ENCODE measurements at places on chromosomes 11 and 22.

DNA sequence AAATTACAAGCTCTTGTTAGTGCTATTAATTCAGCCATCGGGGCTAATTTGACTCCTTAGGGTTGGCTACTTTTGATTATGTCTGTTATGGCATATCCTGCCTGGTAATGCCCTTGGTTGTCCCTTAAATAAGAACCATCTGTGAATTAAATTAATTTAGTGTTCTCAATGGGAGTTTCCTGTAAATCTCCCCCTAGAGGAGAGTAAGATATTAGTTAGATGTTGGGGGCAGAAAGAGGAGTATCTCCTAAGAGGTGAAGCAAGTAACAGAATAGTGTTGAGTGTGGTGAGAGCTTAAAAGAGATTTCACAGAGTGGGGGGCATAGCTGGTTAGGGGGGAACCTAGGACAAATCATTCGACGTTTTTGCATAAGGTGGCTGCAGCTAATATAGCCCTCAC lies 1126.9 kb downstream of the JRKL start:
- no peak for DNase-seq

DNA sequence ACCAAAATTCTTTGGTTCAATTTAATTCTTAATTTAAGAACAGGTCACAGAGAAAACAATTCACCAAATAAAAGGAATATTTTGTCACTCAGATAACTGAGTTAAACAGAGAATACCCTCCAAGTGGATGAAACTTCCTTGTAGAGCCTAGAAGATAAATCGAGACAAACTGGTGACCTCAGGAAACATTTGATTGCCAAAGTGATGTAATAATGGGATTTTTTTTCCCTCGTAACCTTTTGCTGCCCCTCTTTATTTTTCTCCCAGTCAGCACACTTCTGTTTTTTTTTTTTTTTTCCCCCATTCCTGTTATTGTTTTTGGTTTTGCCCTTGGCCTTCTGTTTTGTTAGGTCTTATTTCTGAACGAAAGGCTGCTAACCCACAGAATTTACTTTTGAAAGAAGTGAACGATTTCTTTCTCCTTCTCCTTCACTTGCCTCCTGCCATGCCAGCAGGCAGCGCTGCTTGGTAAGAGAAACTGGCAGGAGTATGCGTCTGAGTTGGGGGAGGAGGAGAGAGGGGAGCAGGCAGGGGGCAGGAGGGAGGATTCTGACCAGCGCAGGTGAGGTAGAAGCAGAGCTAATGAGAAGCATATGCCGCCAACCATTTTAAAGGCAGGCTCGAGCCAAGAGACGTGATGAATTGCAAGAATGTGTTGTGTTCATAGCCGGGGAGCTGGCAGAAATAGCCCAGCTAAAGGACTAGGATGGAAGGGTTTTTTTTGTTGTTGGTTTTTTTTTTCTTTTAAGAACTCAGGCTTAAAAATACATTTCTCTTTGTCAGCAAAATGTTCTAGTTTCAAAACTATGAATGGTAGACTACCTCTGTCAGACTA lies 121.9 kb upstream of the MTMR2 start:
- no peak for DNase-seq

GRCh38 chr11:118277312-118277711 lies 13.2 kb upstream of the MPZL2 start:
- no peak for DNase-seq

DNA sequence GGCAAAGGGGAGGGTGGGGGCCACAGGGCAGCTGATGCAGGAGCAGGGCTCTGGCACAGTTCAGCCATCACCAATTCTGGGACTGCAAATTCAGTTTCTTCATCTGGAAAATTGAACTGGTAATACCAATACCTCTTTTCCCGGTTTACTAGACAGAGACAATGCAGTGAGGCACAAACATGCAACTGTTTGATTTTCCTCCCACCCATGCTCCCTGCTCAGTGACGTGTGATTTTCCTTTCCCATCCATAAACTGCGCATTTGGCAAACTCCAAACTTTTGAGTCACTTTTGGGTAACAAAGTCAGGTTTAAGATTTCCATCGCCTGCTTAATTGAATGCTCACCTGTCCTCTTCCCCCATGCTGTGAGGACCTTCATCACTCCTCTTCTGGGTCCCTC lies 23.2 kb downstream of the P2RY2 start:
- DNase-seq: no peak

DNA sequence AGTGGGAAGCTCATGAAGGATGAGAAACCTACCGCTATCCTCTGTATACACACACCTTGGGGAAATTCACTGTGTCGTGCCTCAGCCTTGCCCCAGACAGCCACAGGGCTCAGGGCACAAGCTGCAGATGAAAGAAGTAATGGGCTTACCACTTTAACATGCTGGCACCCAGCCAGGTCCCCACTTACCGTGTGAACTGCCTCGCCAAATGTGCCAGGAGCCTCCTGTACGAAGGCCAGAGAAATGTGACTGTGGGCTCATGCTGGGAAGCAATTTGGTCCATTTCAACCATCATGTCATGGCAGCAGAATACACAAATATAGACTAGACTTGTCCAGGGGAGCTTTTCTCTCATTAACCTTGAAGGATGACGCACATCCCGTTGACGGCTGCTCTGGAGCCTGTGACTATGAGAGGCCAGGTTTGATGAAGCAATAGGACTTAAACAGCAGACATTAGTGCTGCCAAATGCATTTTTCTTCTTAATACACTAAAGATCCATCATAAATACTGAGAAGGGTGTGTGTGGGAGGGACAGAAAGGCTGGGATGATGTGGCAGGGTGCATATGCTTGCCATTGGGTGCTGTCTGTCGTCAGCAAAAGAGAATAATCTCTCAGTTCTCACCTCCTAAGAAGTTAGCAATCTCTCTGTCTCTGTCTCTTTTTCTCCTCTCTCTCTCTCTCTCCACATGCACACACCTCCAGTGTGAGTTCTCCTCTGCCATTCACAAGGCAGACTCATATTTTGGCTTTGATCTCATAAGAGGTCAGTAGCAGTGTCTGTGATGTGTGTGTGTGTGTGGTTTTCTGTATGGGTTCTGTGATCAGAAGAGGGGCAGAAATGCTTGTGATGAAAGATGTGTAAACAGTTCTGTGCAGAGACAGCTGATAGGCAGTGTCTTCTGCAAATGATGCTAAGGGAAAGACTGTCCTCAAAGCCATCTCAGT lies 142.4 kb downstream of the KIRREL3 start:
- DNase-seq: no peak

DNA sequence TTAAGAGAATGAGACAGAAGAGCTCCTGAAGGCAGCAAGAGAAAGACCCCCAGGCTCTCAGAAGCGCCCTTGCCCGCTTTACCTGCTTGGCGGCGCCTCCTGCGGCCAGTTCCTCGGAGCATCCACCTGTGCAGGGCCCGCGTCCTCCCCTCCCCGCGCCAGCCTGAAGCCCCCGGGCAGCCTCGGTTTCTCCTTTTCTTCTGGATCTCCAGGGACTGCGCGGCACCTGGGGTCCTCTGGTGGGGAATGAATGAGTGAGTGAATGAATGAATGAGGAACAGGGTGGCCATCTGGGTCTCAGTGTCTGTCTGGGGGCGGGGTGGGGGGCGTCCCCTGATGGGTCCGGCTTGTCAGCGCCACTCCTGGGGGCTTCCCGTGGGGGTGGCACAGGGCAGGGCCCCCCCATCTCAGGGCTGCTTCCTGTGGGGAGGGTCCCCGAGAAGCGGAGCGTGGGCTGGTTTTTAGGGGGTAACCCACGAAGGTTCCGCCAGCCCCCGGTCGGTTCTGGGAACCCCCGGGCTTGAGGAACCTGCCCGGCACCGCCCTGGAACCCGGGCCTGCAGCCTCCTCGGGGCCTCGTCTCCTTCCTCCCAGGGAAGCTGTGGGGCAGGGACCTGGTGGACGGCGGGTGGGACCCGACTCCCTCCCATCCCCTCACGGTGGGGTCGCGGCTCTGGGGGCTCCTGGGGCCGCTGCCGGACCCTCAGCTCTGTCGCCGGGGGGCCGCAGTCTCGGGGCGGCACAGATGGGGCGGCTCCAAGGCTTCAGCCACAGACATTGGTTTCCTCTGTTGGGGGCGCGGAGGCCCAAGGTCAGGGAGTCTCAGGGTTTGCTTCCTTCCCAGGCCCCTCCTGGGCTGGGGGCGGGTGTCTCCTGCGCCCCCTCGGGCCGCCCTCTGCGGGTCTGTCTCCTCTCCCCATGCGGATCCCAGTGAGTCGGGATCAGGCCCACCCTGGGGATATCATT lies 8.3 kb upstream of the KRTAP5-7 start:
- no peak for DNase-seq

DNA sequence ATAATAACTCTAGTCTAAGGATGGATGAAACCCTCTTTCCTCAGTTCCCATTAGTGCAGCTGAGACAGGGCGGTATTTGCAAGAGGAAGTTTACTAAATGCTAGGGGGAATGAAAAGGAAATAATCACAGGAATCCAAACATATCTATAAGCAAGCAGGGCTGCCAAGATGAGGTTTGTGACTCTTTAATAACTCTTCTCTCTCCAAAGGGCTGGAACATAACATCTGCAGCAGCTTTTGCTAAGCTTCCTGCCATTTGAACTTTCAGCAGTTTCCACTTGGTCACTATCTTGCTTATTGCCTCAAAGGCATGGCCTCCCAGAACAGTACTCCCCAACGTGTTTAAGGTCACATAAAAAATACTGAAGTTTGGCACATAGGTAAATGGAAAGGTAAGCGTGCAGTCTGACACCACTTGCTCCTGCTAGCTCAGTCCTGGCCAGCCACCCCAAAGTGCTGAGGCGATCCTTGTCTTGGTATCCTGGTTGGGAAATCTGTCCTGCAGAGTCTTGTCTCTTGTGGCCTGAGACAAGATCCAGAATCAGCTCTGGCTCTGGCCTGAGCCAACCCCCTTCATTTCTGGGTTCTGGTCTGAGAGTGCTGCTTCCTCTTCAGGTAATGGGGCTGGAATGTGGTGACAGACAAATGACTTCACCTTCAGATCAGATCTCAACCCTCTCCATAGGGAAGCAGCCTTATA lies 81.8 kb downstream of the KCNC1 start:
- no peak for DNase-seq

- DNase-seq: no peak
Observed at GRCh38 chr22:29509298-29509697, 29.3 kb downstream of the NEFH start.

DNA sequence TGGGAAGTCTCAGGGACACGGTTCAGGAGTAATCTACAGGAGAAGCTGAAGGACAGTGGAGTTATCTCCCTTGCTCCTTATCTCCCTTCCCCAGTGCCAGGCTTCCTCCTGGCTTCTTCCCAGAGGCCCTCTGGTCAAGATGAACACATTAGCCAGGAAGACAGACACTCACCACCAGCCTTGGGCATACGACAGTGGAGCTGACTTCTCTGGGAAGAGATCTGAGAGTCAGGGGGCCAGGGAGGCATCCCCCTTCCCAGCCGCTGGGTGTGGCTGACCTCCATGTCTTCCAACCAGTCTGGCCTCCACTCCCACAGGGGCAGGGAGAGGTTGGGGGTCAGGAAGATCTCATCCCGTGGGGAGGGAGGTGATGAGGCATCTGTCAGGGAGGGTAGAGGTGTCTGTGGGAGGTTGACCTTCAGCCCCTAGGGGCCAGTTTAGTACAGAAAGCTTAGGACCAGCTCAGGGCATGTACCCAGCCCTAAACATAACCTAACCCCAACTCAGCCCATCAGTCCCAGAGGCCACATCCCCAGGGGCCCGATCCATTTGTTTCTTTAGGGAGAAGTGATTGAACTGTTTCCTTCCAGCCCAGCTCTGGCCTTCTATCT lies 12.7 kb downstream of the ROBO4 start:
- no peak for DNase-seq

GRCh38 chr22:25645266-25645665 lies 80.8 kb downstream of the GRK3 start:
- DNase-seq: no peak

- no peak for DNase-seq
Observed at GRCh38 chr22:50259302-50259701, 2.2 kb downstream of the MAPK12 start.

GRCh38 chr11:72190631-72191071 lies 1.3 kb upstream of the FOLR1 start:
- no peak for DNase-seq

DNA sequence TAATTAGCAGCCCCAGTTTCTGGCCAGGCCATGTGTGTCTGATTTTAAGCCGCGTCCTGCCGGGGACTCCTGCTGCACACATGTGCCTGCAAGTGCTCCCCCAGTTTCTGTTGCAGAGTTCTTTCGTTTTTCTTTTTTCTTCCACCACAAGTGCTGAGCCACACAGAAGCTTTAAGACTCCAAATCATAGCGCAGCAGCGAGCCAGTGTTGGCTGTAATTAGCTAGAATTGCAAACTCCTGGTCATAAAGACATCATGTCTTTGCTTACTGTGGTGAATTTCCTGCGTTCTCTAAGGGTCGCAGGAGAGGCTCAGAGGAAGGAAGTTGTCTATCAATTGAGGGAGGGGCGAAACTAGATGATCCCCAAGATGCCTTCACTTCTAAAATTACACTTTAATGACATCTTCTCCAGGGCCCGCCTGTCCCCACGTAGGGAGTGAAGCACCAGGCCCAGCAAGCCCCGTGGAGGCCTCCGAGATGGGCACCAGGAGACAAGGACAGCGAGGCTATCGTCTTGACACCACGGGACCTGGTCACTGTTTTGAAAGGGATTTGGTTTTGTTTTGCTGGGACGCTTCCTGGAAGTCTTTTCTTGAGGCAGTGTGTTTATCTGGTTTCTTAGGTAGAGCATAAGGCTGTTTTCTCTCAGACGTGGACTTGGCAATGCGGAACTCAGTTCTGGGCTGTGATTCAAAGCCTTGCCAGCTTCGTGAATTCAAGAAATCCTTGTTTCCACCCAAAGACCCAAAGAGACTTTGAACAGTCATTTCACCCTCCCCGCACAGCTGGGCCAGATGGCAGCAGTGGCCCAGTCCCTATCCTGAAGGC lies 71.8 kb downstream of the UBASH3B start:
- DNase-seq: no peak

DNA sequence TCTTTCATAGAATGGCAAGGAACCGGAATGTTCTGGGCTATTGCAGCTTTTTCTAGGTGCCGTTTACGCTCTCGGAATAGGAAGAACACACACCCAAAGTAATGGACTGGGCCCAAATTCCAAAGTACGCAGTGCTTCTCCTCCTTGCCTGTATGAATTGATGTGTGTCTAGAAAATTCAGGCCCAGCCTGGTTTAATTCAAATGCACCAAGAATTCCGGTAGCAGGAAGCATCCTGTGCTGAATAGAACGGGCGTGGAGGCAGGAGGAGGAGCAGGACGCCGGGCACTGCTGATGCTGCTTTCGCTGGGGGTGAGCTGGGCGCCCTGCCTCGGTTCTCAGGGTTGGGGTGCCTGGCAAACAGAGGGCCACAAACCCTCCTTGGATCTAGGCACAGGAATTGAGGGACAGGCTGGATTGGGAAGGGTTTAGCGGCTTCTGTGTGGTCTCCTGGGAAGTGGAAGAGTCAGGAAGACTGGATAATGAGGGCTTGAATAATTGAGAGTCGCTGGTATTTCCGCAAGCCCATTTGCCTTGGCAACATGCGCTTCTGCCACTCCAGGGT lies 2.0 kb downstream of the PARVB start:
- DNase-seq: no peak

All from NCI-H1048 (cell line).